Hematopoietic multipotent progenitor cell treated with erythropoietin and hydrocortisone succinate and interleukin-3 and kit ligand, for 17 days (in vitro differentiated cells): ENCODE measurements at places on chromosomes 7 and 10.
A peak's percentile ranks its signal among the peaks of the same experiment; 100 is the strongest.

GRCh38 chr7:83851551-83851950 lies 202.6 kb upstream of the SEMA3E start:
- no peak for DNase-seq

DNA sequence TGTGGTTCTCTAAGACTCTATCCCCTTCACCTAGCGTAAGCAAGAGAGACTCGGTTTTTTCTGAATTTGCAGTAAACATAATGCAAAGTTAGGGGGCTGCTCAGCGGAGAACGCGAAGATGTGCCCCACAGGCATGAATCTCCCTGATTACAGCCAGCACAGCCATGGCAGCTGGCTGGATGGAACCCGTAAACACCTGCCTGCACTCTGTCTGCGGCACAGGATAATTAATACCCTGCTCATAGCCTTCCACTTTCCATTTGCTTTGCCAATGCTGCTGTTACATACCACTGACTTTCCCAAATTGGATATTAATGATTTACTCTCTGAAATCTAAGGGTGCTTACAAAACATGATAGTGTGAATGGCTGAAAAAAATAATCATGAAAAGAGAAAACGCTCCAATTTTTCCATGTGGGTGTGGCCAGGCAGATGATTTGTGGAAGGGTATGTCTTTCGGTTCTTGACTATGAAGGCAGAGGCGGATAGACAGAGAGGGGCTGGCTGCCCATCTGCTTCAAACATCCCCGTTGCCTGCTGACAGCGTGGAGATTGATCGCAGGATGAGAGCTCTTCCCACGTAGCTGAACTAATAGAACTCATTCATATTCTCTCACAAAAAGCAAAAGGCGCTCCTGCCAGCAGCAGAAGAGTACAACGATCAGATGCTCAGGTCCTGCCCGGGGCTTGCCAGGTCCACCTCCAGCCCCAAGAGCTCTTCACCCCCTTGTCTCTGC lies 193.2 kb upstream of the GHITM start:
- DNase-seq: no peak

DNA sequence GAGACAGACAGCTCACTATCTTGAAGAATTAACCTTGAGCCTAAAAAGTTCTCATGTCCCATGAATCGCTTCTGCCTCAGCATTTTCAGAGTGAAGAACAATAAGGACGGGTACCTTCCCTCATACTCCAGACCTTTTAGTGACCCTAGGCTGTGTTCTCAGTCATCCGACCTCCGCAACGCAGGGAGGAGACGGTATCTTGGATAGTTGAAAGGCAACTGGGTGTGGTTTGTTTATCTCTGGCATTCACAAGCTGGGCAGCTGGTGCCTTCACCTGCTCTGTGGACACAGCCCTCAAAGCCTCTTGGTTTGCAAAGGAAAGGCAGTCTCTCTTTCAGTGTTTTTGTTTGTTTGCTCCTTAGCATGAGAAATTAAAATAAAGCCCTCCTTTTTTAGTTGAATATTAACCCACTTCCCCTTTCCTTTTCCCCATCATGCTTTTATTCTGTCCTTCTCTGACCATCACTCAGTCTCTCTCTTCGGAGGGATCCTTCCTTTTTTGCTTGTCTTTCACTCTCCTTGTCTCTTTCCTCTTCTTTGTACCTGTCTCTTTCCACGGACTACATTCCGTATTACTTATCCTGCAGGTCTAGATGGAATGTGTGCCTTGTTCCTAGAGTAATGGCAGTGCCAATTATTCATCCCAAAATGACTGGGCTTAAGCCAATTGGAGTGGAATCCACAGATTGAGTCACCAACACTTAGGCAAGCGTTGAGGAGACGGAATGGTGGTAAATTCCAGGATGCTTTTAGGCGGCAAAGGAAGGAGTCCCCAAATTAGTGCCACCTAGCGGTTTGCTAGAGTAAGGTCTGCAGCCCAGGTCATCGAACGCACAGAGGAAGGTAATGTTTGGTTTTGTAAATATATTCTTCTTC lies 45.8 kb downstream of the PRR15 start:
- peak; percentile 29 for DNase-seq

DNA sequence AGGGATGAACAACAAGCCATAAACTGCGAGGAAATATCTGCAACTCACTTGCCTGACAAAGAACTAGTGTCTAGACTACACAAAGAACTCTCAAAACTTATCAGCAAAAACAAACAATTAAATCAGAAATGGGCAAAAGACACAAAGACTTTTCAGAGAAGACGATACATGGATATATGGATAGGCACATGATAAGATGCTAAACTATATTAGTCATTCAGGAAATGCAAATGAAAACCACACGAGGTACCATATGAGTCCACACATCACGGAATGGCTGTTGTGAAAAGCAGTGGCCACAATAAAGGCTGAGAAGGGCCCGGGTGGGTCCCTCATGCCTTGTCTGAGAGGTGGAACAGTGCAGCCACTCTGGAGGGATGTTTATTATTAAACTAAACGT lies 267.8 kb downstream of the WDR37 start:
- no peak for DNase-seq

DNA sequence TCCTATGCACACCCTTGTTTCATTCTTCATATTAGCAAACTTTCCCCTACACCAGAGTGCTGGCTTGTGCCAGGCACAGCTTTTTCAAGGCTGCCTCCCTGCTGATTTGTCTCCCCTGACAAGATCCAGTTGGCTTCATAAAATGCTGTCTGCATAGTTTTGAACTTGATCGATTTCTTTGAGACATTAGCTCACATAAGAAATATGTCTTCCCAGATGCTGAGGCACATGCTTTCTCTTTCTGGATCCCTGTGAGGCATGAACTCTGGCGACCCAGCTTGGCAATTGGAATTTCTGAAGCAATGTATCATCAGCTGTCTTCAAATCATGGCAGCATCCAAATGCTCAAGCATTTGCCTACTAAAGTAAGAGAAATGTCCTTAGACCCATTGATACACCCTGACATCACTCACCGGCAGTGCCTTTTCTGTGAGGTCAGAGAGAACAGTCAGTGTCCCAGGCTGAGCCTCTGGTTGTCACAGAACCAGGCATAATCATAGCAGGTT lies 616.4 kb upstream of the GHITM start:
- no peak for DNase-seq

- no peak for DNase-seq
Measured at GRCh38 chr7:117216010-117216409, 106.8 kb downstream of the WNT2 start.

GRCh38 chr10:89091496-89091895 lies 100.9 kb downstream of the FAS start:
- no peak for DNase-seq

DNA sequence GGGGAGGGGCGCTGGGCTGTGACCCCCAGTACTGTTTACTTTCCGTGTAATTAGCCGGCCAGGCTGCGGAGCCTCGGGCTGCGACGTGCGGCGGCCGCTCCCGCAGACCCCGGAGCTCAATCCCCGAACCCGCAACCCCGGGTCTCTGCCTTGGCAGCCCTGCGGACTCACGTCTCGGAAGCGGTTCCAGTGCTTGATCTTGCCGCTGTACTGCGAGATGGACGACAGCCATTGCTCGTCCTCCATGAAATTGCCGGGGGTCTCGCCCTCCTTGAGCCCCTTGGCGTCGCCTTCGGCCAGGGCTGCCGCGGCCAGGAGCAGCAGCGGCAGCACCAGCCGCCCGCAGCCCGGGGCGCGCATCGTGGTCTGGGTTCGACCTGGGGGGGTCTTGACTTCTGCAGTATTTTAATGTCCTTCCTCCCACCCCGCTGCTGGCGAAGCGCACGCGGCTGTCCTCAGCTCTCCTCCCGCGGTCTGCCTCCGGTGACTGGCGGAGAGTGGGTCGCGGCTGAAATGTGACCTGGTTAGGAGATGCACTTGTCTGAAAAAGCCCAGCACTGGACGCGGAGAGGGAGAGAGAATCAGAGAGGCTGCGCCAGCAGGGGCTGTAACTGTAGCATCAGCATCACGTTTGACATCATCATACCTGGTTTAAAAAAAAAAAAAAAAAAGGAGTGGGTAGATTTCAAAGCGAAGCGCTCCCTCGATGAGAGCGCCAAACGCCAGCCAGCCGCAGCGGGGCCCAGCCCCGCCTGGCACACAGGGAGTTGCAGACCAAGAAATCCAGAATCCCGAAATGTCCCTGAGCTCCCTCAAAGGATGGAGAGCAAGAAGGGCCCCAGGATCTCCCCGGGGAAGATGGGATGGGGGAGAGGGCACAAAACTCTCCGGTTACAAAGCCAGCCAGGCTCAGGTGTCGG lies at the start of gene SPOCK2:
Gene SPOCK2, minus strand, starts transcription at position 583 of the 920 bp plus-strand sequence. Its CDS starts 223 bp downstream, at position 360.
- DNase-seq: no peak

- no peak for DNase-seq
Measured at GRCh38 chr7:42953994-42954393, 21.8 kb downstream of the MRPL32 start.
